ENCODE measurements at places on chromosomes 12 and 14. TPM values are rescaled to one million over a fixed set of nuclear protein-coding genes. Genes with fewer than 3 reads are reported as not detected.
A peak's percentile ranks its signal among the peaks of the same experiment; 100 is the strongest.

GRCh38 chr12:89576572-89577220, 50.8 kb upstream of the POC1B start:
- H3K4me1 ChIP-seq: peaks cover 23% of the 10 kb centered on the region
- DNase-seq: no peak
- no peak overlapping the region for H3K27ac ChIP-seq
- H3K27me3 ChIP-seq: no peaks in the 10 kb centered on the region

DNA sequence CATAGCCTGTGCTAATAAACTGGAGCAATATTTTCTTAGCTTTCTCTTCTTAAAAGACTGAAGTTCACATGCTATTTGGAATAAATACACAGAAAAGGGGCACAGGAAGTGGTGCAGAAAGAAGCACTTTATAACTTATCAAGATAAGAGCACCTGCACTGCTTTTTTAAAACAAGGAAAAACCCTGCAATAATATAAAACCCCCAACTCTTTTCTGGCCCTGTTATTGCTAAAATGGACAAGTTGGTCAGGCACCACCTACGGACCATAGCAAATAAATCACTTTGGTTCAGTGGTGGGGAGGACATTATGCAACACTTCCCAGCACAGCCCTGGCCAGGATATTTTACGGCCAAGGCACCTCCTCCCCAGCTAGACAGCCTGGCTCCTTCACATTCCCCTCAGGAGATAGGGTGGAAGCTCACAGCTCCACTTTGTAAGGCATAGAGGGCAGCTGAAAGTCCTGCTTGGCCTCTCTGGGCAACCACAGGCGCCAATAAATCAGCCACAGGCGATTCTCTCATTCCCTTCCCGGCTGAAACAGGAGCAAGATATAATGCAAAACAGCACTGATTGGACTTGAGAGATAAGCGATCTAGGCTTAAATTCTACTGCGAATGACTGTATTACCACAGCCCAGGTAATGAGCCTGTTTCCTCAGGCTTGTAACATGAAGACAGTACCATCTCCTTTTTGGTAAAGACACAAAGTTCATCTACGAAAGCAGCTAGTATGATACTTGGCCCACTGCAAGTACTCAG, 2.0 kb downstream of the ZBTB25 start:
- H3K4me1 ChIP-seq: peaks cover 41% of the 10 kb centered on the region
- H3K27ac ChIP-seq: peak overlapping the region; percentile 44
- no peaks in the 10 kb centered on the region for H3K27me3 ChIP-seq
- H3K36me3 ChIP-seq: no peaks in the 10 kb centered on the region

DNA sequence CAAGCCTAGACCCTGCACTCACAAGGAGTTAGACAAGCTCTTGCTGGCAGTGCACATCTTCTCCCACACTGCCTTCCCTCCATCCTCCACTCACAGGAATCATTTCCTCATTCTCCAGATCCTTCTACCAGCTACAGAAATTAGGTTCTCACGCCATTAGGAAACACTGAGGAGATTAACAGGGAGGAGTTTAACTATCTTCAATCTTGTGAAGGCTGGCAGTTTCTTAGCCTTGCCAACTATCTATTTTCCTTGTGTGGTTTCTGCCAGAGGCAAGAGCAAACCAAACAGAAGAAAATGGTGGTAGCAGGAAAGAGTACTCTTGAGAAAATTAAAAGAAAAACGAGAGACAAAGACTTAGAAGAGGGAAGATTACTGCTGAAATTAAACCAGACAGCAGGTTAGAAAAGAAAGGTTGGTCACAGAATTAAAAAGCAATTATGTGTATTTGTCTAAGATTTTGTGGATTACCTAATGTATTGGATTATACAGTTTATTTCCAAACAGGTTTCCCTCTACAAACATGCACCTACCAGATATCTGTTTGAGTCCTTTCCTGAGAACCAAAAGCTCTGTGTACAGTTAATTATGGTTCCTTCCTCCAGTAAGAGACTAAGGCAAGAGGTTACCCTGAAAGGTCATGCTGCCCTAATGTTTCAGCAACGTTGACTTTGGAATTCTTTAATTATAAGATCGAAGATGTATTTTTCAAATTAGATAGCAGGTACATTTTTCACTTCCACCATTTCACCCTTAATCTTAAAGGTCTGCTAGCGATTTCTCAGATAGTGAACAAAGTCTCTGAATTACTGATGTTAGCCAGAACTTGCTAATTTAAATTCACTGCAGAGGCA, 5.0 kb downstream of the RERG start:
- no peak overlapping the region for H3K27ac ChIP-seq
- peaks cover 2% of the 10 kb centered on the region for H3K27me3 ChIP-seq
- no peaks in the 10 kb centered on the region for H3K36me3 ChIP-seq
- H3K4me1 ChIP-seq: peaks cover 5% of the 10 kb centered on the region

DNA sequence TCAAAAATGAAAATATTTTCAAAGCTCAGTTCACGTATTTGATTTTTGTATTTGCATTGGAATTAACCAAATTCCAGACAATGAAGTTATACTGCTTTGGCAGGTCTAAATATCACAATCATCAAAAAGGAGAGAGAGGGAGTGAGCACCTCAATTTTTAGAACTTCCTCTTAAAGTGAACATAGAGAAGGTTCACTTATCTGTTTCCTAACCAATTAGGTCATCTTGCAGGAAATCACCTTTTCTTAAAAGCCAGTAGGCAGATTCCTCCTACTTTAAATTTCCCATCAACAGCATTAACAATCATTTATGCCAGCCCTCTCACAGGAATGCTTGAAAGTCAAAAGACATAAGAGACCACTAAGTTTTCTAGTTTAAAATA, 388.7 kb downstream of the ZFP36L1 start:
- H3K27ac ChIP-seq: no peak overlapping the region
- DNase-seq: no peak
- H3K4me1 ChIP-seq: no peaks in the 10 kb centered on the region

GRCh38 chr12:131445795-131446194, 265.1 kb upstream of the SFSWAP start:
- no peak for DNase-seq
- H3K4me1 ChIP-seq: no peaks in the 10 kb centered on the region
- no peaks in the 10 kb centered on the region for H3K36me3 ChIP-seq

DNA sequence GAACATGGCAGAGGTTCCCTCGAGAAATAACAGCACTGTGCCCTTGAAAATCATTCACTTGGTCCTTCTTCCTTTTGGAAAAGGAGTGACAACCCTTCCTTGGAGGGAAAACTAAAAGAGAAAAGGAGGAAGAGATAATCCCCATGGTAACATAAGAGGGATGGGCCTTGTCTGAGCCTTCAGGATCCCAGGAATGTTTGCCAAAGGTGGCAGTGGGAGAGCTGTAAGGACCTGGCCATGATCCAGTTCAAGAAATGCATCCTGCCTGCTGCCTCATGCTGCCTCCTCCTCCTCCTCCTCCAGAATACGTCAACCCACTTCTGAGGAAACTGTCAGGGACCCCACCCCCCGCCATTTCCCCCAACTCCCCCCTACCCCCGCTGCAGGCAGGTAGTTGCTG, 118.8 kb downstream of the KCNK10 start:
- DNase-seq: no peak
- H3K27ac ChIP-seq: no peak overlapping the region
- H3K36me3 ChIP-seq: no peaks in the 10 kb centered on the region
- no peaks in the 10 kb centered on the region for H3K27me3 ChIP-seq
- peaks cover 9% of the 10 kb centered on the region for H3K4me1 ChIP-seq

DNA sequence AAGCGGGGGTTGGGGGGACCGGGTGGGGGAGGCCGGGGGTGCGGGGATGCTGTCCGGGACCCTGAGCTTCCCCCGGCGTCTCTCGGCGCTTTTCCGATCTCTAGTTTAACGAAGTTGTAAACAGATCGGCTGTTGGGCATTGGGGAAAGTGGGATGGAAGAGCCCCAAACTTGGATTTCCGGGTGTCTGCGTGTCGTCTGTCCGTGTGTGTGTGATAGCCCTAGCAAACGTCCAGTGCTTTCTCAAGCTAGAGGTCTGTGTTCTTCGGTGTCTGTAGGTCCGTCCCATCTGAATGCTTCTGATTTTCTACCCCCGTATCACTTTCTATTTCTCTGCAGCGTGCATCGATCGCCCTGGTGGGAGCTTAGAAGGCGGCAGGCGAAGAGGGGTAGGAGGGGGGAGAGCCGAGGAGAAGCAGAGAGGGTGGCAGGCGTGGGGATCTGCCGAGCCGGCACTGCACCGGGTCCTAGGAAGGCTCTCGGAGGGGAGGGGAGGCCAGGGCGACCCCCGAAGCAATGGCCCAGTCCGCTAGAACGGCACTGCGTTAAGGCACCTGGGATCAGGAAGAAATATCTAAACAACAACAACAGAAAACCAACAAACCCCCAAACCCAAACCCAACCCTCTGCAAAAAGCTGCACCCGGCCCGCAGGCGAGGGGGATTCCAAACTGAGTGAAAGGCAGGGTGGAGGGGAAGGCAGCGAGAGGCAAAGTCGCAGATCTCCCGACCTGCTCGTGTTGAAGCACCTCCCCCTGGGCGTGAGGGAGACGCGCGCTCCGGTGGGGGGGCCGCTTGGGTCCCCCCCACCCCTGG, 1.0 kb downstream of the KCNA1 start:
- DNase-seq: no peak
- H3K4me1 ChIP-seq: no peaks in the 10 kb centered on the region
- peaks cover 61% of the 10 kb centered on the region for H3K27me3 ChIP-seq

DNA sequence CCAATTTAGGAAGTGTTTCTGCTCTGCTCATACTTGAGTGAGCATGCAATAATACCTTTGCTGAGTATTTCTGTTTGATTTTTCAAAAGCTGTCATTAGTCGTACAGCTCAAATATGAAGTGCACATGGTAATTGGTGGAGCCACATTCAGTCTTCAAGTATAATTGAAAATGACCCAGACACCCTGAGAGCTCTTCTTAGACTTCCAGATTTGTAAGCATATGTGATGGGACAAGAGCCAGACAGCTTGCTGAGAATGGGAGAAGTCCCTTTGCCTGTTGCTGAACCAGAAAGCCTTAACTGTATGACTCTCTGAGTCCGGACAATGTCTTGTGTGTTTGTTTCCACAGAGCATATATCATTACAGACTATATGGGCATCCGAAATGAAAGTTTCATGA, 307.3 kb downstream of the TMEM117 start:
- no peaks in the 10 kb centered on the region for H3K36me3 ChIP-seq
- no peaks in the 10 kb centered on the region for H3K27me3 ChIP-seq
- H3K27ac ChIP-seq: no peak overlapping the region

- DNase-seq: peak; percentile 18
- peaks cover 4% of the 10 kb centered on the region for H3K27me3 ChIP-seq
- no peak overlapping the region for H3K4me3 ChIP-seq
- no peak overlapping the region for H3K27ac ChIP-seq
Observed at GRCh38 chr12:66352197-66352596, 49.9 kb downstream of the HELB start.

DNA sequence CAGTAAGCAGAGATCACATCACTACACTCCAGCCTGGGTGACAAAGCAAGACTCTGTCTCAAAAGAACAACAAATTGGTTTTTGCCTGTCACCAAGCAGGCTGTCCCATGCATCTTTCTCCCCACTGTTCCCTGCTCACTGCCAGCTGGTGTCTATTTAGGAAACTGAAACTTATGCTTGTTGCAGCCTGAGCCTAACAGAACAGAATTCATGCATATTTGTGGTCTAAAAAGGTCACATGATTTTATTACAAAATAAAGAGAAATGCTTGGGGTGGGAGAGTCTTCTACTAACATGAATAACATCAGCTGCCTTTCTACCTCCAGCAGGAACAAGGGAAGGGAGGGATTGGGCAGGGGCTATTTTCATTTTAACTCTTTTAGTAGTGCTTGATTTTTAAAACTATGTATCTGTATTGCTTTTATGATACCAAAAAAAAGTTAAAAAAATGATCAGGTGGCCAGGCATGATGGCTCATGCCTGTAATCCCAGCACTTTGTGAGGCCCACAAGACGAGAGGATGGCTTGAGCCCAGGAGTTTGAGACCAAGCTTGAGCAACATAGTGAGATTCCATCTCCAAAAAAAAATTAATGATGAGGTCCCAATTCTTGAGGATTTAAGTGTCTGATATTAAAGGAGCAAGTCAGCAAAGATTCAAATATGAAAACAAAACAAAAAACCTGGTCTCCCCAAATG, 923 bp downstream of the STAT2 start:
- H3K36me3 ChIP-seq: peaks cover 23% of the 10 kb centered on the region
- DNase-seq: no peak
- peak overlapping the region; percentile 94 for H3K4me3 ChIP-seq
- H3K27ac ChIP-seq: no peak overlapping the region
- peaks cover 60% of the 10 kb centered on the region for H3K4me1 ChIP-seq

- H3K27ac ChIP-seq: no peak overlapping the region
- H3K27me3 ChIP-seq: no peaks in the 10 kb centered on the region
- H3K4me3 ChIP-seq: no peak overlapping the region
- no peak for DNase-seq
- no peaks in the 10 kb centered on the region for H3K36me3 ChIP-seq
Observed at GRCh38 chr12:95141310-95141709, 67.9 kb upstream of the NR2C1 start.

DNA sequence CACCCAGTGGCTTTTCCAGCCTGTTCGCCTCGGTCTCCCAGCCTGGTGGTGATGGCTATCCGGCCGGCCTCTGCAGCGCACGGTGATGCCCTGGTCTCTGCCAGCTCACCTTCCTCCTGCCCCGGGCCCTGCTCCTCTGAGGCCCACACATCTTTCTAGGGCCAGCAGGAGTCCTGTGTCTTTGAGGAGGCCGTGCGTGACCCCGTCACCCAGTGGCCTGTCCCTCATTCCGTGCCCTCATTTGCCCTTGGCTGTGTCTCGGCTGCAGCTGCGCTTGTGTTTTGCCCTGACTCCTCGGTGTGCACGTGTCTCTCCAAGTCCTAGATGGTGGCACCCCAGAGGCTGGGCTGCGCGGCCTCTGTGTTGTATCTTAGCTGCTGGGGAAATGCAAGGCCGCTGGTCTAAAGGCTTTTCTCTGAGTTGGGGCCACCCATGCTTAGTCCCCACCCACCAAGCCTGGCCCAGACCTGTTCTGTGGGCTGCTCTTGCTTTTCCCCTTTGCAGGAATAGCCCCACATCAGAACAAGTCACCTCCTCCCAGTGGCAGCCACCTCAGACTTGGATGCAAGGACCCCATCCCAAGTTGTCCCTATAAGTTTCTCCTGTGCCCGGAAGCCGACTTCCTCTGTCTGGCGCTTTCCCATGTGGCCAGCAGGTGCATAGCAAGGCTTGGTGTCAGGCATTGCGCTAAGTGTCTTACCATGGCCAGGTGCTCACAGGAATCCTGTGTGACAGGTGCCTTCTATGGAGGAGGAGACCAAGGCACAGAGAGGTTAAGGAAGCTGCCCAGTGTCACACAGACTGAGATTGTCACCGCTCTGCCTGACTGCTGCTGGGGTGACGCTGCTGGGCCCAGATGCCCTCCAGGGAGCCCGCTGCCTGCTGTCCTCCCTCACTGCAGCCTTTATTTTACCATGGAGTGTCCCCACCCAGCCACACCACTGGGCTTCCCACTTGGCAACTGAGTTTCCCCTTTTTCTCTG, 64.5 kb downstream of the TSPAN9 start:
- no peak overlapping the region for H3K27ac ChIP-seq
- no peak for DNase-seq
- no peaks in the 10 kb centered on the region for H3K36me3 ChIP-seq
- no peak overlapping the region for H3K4me3 ChIP-seq
- H3K4me1 ChIP-seq: no peaks in the 10 kb centered on the region

The ACSS3 gene
- 86.3 TPM for total RNA-seq

The CCDC60 gene
- total RNA-seq: not detected

The NANOG gene
- total RNA-seq: not detected

The WNT1 gene
- total RNA-seq: not detected

The CDK17 gene
- total RNA-seq: 22.3 TPM

The RHEBL1 gene
- total RNA-seq: 1.4 TPM

The C12orf54 gene
- total RNA-seq: not detected

The TAC3 gene
- total RNA-seq: 0.15 TPM

The AVPR1A gene
- not detected for total RNA-seq

The AQP6 gene
- 0.51 TPM for total RNA-seq

The TSPAN9 gene
- total RNA-seq: 11.6 TPM

The NELL2 gene
- total RNA-seq: 0.11 TPM

The ACSM4 gene
- total RNA-seq: not detected

The TAPBPL gene
- total RNA-seq: 3.2 TPM

The TRPV4 gene
- total RNA-seq: 0.35 TPM

The DPPA3 gene
- total RNA-seq: not detected
